ENCODE measurements at places on chromosomes 1 and 21.

- DNase-seq: no peak
Observed at GRCh38 chr1:21143138-21143537, 33.6 kb downstream of the EIF4G3 start.

DNA sequence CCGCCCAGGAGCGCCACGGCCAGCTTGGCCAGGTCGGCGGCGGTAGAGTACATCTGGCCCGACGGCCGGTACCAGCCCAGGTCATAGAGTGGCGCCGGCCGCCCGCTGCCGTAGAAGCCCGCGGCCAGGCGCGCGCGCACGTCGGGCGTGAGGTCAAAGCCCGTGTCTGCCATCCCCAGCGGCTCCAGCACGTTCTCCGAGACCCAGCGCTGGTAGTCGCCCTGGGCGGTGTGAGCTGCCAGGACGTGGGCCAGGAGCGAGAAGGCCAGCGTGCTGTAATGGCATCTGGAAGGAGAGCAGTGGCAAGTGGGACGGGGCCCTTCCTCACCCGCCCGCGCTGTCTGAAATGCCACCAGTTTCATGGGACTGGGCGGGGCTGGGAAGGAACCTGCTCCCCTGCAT is 18.9 kb downstream of the LACTBL1 start:
- no peak for DNase-seq

DNA sequence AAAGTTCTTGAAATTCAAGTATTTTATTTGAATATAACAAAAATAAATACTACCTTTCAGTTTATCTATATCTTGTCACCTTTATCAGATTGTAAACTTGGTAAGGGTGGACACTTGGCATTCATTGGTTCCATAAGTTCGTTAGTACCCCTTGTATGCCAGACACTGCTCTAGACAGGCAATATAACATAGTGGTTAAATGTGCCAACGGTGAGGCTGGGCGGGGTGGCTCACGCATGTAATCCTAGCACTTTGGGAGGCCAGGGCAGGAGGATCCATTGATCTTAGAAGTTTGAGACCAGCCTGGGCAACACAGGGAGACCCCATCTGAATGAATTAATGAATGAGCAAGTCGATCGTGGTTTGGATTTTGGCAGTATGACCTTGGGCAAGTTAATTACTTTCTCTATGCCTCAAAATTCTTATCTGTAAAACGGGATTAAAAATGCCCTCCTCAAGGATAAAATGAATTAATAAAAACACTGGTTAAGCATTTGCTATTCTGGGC is 26.3 kb upstream of the SH3D21 start:
- DNase-seq: no peak

DNA sequence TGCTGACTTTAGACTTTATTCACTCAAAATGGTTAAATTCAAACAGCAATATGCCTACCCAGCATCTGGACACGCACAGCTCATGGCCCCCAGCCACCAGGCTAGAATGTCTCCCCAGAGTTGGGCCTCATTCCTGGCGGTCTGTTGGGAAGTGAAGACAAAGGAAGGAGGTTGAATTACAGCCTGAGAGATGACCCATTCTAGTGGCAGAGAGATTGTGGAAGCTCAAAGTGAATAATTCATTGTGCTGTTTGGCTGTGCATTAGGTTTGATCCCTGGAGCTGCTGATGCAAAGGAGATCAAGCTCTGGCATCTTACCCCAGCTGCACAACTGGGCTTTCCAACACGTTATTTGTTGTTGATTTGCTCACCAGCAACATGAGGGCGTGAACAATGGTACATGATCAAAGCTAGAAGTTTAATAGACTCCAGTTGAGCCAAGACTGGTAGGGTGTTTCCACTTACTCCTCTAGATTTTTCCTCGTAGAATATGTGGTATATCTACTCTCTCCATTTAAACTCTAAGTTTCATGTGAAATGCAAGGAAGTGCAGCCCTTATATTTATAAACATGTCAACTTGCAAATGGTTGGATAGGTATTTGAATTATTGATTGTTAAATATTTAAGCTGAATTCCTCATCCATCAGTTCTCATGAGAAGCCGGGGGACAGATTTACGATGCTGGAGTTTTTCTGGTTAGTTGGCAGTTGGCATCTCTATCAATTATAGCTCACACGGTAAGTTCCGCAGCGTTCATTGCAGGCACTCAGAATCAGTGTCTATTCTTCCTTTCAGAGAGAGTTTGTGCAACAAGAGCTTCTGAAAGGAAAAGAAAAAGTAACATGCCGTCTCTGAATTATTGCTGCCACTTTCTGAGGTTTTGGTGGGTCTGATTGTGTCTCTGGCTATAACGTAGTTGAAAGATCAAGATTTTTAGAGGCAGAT is 222.7 kb downstream of the TM2D1 start:
- DNase-seq: no peak

GRCh38 chr1:40842207-40842606 is 20.0 kb downstream of the CITED4 start:
- no peak for DNase-seq

DNA sequence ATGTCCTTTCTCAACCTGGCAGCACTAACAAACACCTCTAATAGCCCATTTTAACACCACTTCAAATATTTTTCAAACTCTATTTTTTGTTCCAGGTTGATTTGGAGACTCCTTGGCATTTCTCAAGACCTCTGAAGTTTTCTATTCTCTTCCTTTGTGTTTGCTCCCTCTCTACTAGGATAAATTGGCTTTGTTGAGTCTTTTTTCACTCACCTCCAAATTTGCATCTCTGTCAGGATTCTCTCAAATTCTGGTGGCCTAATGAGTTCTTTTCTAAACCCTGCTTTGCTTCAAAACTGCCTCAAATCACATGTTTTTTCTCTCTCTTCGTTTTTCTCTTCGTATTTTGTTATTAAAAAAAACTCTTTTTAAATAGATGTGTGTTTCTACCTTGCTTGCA is 582.2 kb upstream of the ADGRL4 start:
- no peak for DNase-seq

DNA sequence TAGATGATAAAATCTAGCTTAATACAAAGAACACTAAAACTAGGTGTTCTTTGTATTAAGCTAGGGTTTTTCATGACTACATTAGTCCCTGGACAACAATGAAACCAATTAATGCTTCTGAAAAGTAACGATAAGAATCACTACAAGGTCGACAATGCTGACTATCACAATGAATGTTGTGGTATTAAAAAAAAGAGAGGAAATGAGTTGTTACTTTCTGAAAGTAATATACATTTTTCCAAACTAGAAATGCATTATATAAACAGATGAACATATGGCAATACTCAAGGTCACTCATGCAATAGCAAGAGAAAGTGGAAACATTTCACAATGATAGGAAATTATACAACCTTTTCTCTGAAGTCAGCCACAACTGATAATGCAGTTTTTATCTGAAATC is 19.0 kb downstream of the DPH5 start:
- no peak for DNase-seq

GRCh38 chr21:25908495-25908894 is 173.7 kb downstream of the GABPA start:
- DNase-seq: no peak

GRCh38 chr1:169122976-169123375 is 16.5 kb downstream of the ATP1B1 start:
- no peak for DNase-seq

- no peak for DNase-seq
Observed at GRCh38 chr1:101451888-101452287, 215.1 kb downstream of the S1PR1 start.

DNA sequence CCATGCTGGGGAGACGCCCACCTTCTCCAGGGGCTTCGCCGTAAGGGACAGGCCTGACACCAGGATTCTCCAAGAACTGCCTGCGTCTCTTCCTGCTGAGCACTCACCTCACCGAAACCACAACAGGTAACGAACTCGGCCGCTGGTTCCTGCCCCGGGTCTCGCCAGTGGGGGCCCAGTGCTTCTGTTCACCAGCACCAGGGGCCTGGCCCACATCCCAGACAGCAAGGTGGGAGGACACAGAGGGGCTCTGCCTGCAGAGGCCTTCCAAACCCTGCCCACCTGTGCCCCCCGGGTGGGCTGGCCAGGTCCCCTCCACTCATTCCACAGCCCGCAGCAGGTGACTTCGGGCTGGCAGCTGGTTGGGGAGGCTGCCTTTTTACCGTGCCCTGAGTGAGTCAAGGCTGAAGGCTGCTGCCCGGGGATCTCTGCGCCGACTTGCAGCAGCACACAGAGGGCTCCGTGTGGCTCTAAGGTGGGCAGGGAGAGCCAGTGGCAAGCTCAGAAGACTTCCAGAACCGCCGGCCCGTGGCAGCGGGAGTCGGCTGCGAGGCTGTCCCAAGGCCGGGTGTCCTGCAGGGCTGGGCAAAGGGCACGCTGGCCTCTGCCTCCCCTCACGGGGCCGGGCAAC is 14.7 kb upstream of the COL18A1 start:
- DNase-seq: no peak

- DNase-seq: no peak
Observed at GRCh38 chr1:184480736-184481135, 93.9 kb downstream of the C1orf21 start.

DNA sequence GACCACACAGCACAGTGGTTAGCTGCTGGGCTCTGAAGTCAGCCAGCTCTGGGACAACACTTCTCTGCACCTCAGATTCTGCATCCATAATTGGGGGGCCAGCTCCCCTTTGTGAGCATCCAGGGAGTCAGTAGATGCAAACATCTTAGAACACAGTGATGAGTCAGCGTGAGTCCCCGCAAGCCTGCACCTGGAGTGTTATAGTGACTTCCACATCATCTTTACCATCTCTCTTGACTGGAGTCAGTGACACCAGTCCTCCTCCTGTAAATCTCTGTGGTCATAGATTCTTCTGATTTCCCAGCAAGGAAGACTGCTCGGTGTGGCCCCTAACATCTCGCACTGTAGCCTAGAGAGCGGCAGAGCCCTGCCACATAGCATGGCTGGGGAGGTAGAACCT is 13.9 kb upstream of the EDN2 start:
- DNase-seq: no peak

DNA sequence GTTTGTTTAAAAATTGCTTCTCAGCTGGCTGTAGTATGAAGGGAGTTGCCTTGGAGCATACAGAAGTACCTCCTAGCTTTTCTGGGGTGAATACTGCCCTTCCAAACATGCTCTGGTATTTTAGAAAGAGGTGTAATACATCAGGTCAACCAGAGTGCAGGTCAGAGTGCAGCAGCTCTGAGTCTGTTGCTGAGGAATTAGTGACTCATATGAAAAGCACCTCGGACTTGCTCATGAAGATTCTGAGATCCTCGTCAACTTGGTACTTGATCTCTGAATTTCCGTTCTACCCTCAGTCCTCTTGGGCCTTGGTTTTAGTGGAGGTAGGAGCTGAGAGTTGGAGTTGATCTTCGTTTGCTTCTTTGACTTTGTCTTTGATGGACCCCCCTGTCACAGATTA is 67.3 kb downstream of the NOS1AP start:
- no peak for DNase-seq

- no peak for DNase-seq
Observed at GRCh38 chr21:42179316-42179715, 39.6 kb upstream of the ABCG1 start.

GRCh38 chr1:38132681-38133080 is 86.1 kb upstream of the POU3F1 start:
- no peak for DNase-seq

DNA sequence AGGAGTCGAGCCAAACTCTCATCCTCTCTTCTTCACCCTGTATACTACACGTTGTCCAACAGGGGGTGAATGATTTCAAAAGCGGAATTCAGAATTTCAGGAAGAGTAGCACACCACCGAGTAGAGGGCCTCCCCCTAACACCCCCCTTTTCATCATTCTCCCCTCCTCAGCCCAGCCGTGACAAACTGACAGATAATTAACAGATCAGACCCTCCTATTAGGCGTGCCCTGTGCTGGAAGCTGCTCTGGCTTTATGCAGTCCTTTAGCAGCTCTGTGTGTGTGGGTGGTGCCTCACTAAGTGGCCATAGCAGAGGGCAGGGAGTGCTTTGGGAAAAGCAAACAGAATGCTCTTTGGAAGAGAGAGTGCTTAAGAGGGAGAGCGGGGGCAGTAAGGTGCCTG is 44.3 kb downstream of the PEX14 start:
- no peak for DNase-seq

GRCh38 chr1:84833194-84833593 is 59.8 kb downstream of the LPAR3 start:
- DNase-seq: no peak

DNA sequence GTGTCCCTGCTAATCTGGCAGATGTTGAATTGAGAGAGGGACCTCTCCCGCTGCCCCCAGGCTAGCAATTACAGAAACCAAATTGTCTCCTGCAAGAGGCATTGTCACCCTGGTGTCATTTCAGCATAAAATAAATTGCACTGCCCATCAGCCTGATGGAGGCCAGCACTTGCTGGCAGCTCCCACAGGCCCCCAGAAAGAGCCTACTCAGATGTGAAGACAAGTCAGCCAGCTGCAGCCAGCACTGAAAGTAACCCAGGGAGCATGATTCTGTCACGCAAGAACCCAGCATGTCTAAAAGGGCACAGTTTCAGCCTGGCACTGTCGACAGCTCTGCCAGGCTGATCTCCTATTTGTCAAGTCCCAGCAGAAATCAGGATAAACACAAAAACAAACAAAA is 110.3 kb upstream of the CTTNBP2NL start:
- no peak for DNase-seq

- DNase-seq: peak; percentile 57
Observed at GRCh38 chr1:229342656-229343569, at the start of gene CCSAP. Gene CCSAP (minus strand): TSS chr1:229343047. CDS start chr1:229342465, 582 bp downstream.

DNA sequence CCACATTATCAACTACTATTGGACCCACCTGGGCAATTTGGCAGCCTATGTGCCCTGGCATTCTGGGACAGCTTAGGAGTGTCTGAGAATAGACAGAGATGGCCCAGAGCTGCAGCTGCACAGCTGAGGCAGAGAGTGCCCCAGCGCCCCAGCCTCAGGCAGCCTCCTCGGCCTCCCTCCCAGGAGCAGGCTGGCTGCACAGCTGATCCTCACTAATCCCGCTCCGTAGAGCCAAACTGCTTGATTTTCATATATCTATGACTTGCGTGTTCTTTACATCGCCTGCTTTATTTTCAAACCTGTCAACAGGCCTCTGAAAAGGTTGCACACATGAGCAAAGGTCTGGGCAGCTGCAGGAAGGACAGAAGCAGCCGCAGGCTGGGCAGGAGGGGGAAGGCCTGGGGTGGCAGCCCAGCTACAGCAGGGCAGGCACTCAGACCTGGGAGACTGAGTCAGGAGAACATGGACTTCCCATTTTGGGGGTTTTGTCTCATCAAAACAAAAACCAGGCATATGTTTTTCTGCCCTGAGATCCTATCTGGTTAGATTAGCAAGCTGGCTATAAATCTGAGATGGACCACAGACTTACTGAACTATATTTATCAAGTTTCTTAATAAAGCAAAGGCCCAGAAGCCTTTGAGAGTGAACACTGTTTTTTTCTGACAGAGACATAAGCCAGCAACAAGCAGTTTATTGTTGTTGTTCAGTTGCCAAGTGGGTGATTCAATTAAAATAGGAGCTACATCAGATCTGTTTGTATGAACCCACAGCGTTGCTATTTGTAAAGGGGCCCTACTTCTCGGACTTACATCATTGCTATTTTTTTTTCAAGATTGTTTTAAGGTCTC is 301.8 kb upstream of the DUSP10 start:
- no peak for DNase-seq

GRCh38 chr1:46301808-46302640 is 1.4 kb downstream of the LRRC41 start:
- peak; percentile 35 for DNase-seq

- no peak for DNase-seq
Observed at GRCh38 chr21:31618696-31619430, 40.6 kb upstream of the SOD1 start.
